Stimulated activated CD4-positive, alpha-beta T cell treated with anti-CD3 and anti-CD28 coated beads, Interleukin-1b, Interleukin-23, amount 100 ng/mL, for 48 hours (primary cell): ENCODE measurements at places on chromosomes 3 and 15.

DNA sequence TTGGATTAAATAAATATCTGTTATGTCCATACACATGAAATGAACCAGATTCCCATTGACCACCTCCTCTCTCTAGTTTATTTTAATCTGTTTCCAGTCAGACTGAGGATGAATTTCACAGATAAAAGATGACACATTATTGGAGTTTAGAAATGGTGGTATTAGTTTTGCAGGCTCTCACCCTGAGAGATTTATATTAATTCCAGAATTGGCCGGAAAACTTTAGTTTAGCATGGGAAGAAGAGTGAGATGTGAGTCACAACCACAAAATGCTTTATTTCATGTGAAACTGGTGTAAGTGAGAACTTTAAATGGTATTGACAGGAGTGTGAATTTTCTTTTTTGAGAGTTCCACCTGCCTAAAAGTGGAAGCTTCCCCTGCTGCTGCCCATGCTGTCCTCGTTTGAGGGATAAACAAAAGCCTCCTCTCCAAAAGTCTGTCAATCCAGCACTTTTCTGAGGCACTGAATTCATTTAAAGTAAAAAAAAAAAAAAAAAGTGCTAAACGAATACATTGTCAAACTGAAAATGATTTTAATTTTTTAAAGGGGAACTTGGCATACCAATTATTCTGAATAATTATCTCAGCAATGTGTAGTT lies 65.1 kb upstream of the EPHA3 start:
- no peak for DNase-seq

DNA sequence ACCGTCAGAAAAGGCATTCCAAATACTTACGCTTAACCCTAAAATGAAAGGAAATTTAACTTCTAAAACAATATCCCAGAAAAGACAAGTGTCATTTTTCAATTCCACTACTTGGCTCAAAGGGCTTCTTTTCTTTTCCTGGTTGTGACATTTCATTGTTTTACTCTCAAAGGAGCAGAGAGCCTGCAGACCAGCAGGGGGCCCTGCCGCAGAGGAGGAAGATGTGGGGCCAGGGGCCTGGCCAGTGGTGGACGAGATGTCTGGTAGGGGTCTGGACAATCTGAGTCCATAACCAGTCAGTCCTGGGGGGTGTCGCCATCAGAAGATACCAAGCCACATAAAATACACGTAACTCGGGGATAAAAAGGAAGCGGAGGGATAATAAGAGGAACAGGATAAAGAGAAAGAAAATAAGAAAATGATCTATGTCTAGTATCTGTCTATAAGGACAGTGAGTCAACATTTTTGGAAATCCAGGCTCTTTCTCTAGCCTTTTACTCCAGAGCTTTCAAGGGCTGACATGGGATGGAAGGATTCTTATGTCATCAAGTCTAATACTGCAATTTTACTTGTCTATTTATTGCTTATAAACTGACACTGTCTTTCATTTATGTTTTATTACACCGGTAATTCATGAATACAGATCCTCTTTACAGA lies 54.2 kb upstream of the ARHGEF3 start:
- DNase-seq, result peak; percentile 29

DNA sequence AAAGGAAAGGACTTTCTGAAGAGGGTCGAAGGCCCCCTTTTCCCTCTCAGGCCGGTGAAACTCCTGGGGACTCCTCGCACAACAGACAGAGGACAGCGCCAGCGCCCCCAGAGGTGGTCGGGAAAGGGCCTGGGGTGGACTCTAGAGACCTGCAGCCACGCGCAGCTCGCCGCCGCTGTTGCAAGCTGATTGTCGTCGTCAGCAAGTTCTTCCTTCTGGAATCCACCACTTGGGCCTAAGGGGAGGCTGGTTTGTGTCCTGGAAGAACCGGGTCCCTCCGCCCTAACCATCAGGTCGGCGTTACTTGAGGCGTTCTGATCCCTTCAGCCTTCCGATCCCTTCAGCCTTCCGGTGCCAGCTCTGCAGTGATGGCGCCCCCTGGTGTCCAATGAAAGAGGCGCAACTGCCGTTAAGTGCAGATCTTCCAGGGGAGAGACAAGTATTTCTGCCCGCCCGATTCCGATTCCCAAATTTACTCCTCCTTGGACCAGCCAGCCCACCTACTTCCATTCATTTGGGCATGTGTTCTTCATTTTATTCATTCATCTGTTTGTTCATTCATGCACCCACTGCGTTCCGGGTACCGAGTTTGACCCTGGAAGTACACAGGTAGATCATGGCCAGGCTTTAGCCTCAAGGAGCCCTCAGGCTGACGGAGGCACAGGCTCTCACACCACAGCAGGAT lies 77.2 kb upstream of the SLC6A11 start:
- peak; percentile 71 for DNase-seq

DNA sequence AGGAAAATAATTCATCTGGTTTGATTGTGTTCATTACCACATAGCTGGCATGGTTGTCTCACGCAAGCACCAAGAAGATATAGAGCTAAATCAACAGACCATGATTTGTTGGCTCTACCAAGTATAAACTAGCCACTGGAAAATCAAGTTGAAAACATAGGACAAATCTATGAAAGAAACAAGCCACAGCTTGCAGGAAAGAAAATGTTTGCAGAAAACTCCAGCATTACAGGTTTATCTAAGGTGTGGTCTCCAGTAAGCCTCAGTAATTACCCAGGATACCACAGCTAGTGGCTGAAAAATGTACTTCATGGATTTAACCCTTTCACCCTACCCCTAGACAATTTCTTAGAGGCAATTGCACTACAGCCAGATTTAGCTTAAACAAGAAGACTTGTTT lies 340.6 kb downstream of the SOX2 start:
- no peak for DNase-seq

DNA sequence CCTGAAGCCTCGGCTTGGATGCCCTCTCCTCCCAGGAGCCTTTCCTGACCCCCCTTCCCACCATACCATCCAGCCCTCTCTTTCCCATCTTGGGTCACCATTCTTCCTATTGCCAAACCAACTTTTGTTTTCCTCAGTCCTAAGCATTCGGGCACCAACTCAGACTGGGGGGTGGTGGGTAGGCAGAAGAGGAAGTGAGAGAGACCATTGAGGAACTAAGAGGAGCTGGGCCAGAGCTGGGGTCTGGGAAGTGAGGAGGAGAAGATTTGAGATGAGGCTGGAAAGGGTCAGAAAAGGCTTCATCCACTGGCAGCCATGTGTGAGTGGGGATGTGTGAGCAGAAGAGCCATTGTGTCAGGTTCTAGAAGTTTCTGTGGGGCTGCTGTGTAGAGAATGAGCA lies 37.7 kb downstream of the TKT start:
- no peak for DNase-seq

- no peak for DNase-seq
Observed at GRCh38 chr15:99842071-99842470, 108.8 kb upstream of the LYSMD4 start.

- no peak for DNase-seq
Observed at GRCh38 chr15:24394303-24394702, 281.3 kb upstream of the NPAP1 start.

DNA sequence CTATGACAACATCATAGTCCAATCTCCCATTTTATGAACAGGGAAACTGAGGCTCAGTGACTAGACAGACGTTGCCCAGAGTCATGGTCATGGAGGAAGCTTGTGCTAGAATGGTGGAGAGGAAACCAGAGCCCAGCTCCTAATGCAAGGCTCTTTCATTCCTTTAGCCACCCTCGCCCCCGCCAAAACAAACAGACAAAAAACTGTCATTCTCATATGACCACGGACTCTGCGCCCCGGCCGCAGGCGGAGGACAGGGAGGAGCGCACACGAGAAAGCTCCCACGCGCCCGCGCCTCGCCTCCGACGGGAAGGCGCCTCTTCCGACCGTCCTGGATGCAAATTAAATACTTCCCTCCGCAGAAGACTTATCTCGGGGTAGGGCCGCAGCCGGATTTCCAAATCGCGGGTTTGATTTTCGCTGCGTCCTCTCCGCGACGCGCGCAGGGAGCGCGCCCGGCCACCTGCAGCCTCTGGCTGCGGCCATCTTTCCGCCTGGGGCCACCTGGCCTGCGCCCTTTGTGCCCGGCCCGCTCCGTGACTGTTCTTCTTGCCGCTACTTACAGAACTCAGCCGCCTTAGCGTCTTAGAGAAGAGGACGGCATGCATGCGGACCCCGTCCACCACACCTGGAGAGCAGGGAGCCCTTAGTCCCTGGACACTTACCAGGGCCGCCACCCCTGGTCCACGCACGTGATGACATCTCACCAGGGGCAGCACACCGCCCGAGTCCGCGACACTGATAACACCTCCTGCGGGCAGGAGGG lies 670 bp upstream of the ATP13A3 start:
- DNase-seq, result peak; percentile 28

DNA sequence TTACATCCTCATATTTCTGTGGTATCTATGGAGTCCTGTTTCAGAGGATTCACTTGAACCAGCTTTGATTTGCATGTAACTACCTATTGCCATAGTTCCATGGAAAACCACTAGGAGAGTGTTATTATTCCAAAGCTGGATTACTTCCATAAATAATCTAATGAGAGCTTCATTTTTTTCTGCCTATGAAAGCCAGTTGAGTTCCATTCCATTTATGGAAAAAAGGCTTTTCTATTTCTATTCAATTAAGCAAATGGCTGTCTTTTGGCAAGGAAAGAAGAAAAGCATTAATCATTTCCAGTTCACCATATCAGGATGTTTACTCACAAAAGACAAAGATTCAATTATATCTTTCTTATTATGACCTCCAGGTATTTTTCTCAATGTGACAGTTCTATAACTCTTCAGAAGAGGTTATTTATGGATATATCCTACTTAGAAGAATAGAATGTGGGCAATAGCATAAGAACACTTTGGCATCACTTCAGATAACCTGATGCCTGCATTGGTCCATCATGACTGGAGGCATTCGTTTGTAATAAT lies 259.9 kb upstream of the ZPLD1 start:
- no peak for DNase-seq

DNA sequence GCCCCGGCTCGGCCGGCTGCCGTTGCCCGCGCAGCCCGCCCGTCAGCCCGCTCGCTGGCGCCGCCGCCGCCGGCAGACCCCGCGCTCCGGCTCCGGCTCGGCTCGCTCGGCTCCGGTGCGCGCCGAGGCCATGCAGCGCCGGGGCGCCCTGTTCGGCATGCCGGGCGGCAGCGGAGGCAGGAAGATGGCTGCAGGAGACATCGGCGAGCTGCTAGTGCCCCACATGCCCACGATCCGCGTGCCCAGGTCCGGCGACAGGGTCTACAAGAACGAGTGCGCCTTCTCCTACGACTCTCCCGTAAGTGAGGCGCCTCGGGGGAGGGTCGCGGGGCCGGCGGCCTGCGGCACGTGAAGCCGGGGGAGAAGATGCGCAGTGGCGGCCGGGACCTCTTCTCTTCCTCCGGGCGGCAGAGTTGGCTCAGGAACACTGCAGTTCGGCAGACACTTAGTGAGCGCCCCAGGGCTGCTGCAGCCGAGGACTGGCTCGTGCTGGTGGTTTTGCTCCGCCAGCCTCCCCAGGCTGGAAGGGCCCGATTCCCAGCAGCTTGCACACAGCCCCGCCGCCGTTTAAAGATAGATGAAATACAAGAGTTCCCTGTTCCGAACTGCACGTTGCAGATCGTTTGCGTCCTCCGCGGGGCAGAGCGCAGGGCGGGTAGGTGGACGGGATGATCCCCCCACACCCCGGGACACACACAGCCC lies 407 bp downstream of the USP13 start:
- peak; percentile 63 for DNase-seq

GRCh38 chr15:67584157-67584556 lies 41.7 kb downstream of the MAP2K5 start:
- DNase-seq, result no peak

- no peak for DNase-seq
Observed at GRCh38 chr3:64251019-64251418, 25.8 kb upstream of the PRICKLE2 start.

DNA sequence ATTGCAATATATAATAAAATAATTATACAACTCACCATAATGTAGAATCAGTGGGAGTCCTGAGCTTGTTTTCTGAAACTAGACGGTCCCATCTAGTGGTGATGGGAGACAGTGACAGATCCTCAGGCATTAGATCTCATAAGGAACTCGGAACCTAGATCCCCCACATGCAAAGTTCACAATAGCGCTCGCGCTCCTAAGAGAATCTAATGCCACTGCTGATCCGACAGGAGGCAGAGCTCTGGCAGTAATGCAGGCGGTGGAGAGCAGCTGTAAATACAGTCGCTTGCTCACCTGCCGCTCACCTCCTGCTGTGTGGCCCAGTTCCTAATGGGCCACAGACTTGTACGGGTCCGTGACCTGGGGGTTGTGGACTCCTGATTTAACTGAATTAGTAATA lies 87.8 kb downstream of the P3H2 start:
- DNase-seq, result no peak

DNA sequence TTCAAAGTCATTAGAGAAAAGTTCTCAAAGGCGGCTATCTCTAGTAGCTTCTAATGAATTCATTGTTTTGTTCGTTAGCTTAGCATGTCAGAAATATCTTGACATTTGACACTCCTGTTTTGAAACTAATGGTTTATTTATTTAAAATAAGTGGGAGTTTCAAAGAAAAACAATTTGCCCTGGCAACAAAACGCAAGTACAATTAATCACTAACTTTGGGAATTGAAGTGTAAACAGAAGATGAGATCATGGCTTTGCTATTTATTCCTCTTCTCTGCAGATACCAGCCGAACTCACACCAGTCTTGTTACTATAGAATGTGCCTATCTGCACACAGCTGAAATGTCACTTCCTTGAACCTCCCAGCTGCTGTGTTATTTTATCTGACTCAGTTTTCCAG lies 27.5 kb downstream of the MASP1 start:
- no peak for DNase-seq

- DNase-seq, result no peak
Observed at GRCh38 chr3:63977893-63978292, 45.4 kb downstream of the PSMD6 start.

DNA sequence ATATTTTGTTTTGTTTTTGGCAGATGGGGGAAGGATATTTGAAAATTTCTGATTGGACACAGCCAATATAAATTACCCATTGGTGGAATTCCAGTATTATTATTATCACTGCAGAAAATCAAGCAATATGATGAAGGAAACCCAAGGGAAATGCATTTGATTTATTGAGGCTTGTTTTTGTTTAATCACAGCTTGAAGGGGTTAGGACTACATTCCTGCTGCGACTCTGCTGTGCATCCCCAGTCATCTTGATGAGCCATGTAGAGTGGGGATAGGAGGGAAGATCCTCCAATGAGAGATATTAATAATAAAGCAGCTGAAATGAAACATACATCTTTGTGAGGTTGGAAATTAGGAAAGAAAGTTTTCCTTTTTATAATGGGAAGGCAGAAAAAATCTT lies 208.6 kb downstream of the GAP43 start:
- no peak for DNase-seq

GRCh38 chr3:195097331-195098255 lies 173.4 kb downstream of the XXYLT1 start:
- DNase-seq, result no peak

- DNase-seq, result no peak
Observed at GRCh38 chr15:78063217-78063616, 14.3 kb downstream of the TBC1D2B start.

- no peak for DNase-seq
Observed at GRCh38 chr3:187046033-187046432, 93.3 kb downstream of the RPL39L start.
